ENCODE measurements at places on chromosomes 1 and 21.

- peak; percentile 91 for DNase-seq
These were observed 111.2 kb upstream of the NBPF11 start for GRCh38 chr1:148263128-148263905.

DNA sequence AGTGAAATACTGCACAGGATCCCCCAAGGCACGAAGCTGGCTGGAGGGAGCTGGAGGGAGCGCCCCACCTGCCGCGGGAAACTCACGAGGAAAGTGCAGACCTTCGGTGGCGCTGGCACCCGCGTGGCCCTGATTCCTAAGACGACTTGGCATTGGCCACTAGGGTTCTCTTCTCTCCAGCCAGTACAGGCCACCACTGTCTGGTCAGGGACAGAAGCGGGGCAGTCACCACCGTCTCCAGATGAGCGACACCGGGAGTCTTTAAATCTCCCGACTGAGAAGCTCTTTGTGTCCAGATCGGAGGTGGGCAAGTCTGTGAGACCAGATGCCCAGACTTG lies 19.2 kb upstream of the CHIA start:
- DNase-seq, result no peak

DNA sequence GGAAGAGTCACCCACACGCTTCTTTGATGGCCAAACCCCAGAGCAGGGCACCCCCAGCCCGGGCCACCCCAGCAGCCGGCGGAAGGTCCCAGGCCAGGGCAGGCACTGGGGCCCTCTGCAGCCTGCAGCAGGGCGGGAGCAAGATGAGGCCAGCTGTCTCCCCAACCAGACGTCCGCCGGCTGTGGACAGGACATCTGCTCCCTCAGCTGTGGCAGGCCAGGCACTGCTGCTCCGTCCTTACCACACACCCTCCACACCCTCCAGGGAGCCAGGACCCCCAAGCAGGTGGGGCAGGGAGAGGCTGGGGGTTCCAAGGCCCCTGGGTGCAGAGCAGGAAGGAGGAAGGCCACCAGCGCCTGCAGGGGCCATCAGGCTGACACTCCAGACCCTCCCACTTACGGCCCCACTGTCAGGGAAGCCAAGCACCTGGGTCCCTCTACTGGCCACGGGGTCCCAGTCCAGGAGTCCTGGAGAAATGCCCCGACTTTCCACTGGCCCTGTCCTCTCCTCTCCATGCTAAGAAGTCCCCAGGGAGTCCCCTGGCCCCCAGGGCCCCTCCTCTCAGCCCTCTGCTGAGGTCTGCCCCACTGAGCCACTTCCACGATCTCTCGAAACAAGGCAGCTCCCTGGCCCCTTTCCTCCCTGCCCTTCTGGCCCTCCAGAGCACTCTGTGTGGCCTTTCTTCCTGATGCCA lies 5.6 kb downstream of the WNT9A start:
- no peak for DNase-seq

GRCh38 chr1:211908453-211908852 lies 77.9 kb upstream of the LPGAT1 start:
- DNase-seq, result no peak

DNA sequence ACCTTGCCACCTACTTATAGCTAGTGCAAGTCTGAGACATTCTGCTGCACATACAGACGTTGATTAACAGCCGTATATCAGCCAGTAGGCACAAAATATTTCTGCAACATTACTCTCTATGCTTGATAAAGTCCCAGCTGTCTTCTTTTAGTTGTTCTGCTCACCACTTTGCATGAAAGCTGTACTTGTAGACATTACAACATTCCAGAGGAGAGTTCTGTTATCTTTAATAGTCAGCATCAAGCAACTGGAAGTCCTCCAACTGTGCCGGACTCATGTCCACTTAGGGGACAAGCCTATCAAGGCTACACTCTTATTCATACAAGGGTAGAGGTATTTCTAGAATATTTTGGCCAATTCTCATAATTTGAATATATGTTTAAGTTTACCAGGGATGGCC lies 50.0 kb downstream of the CACHD1 start:
- DNase-seq, result no peak

- DNase-seq, result no peak
These were observed 4.2 kb downstream of the KCNH1 start for GRCh38 chr1:211129776-211130175.

GRCh38 chr1:208603721-208604120 lies 359.5 kb upstream of the PLXNA2 start:
- DNase-seq, result no peak

DNA sequence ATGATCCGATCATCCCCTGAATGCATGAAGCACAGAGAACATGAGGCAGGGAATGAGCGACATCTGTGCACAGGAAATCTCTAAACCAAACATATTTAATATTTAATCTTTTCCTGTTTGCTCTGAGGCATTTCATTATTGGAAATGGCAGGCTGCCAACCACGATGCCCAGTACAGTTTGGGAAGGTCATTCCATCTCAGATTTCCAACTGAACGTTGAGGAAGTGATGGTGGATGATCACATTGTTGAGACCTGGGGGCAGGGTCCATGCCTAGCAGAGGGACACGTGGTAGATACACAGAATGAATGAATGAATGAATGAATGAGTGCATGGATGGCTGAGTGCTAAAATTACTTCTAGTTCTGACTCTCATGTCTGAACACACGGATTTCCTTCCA lies 15.9 kb upstream of the FASLG start:
- peak; percentile 41 for DNase-seq

GRCh38 chr21:45033791-45034555 lies 40.4 kb upstream of the ADARB1 start:
- DNase-seq, result no peak

DNA sequence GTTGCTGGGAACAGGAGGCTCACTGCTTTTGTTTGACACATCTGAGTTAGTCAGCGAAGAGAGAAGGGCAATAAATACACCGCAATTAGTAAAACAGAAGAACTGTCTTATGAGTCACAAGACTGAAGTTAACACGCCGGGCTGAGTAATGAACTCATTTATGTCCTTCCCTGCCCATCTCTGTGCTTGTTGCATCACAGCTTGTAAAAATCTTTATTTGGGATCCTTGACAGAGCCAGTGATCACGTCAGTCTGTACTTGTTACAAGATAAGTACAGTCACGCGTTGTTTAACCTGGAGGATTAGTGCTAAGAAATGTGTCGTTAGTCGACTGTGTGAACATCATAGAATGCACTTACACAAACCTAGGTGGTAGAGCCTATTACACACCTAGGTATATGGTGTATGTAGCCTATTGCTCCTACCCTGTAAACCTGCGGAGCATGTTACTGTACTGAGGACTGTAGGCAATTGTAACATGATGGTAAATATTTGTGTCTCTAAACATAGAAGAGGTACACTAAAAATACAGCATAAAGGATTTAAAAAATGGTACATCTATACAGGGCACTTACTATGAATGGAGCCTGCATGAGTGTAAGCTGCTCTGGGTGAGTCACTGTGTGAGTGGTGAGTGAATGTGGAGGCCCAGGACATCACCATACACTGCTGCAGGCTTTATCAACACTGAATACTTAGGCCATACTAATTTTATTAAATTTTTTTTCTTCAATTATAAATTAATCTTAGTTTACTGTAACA lies 272.2 kb downstream of the TNR start:
- DNase-seq, result peak; percentile 82

GRCh38 chr1:100710906-100711682 lies 8.4 kb upstream of the VCAM1 start:
- DNase-seq, result no peak

DNA sequence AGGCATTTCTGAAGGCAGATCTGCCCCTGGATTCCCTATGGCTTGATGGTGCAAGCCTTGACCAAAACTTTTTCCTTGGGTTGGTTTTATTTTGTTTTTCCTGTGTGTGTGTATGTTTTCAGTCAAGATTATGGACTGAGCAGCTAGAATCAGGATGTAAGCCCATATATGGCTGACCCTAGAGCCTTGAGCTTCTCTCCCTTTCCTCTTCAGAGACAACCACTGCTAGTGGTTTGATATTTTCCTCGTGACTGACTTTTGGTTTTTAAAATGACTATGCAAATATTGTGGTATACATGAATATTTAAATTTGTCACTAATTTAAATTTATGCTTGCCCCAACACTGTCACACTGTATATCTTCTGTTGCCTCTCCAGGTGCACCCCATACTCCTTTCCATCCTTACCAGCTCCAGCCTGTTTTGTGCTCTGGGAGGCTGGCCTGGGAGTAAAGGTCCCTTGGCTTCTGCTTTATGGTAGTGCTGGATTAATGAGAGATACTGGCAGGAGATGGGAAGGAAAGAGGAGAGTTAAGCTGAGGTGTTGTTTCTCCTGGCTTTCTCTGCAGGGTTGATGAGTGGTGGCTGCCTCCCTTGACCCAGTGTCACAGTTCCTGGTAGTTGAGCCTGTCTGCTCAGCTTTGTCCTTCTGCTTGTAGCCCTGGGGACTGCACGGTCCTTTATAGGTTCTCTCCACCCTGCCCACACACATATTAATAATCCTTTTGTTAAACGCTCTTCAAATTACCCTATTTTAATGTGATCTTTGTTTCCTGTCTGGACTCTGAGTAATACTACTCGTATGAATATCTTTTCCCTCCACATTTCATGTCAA lies 44.4 kb downstream of the RWDD3 start:
- DNase-seq, result no peak

GRCh38 chr1:30908696-30909364 lies at the start of gene SDC3:
Gene SDC3 (minus strand): TSS chr1:30908758. CDS start chr1:30908586, 172 bp downstream.
- DNase-seq, result no peak

DNA sequence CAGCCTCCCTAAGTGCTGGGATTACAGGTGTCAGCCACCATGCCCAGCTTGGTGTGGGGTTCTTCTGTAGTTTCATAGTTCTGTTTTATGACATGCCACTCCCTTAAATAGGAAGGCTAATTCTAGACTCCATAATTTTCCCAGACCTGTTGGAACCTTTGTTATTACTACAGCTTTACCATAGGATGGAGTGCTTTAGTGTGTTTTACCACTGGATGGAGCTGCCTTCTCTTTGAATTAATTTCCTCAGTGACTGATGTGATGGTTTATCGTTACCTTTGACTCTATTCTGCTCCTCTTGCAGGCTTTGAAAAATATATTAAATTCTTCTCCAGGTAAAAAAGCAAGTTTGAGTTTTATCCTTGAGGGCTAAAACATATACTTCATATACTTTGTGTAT lies 84.6 kb upstream of the NEK7 start:
- DNase-seq, result no peak

GRCh38 chr1:234617986-234618736 lies 8.2 kb upstream of the IRF2BP2 start:
- DNase-seq, result no peak

GRCh38 chr21:16215193-16215592 lies 485.4 kb downstream of the USP25 start:
- DNase-seq, result no peak

DNA sequence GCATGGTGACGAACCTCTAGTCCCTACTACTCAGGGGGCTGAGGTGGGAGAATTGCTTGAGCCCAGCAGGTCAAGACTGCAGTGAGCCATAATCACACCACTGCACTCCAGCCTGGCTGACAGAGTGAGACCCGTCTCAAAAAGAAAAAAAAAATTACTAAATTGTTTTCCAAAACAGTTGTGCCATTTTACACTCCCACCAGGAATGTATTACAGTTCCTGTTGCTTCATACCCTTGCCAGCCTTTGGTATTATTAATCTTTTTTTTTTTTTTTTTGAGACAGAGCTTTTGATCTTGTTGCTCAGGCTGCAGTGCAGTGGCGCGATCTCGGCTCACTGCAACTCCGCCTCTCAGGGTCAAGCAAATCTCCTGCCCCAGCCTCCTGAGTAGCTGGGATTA lies 55.9 kb downstream of the RPS6KA1 start:
- no peak for DNase-seq

DNA sequence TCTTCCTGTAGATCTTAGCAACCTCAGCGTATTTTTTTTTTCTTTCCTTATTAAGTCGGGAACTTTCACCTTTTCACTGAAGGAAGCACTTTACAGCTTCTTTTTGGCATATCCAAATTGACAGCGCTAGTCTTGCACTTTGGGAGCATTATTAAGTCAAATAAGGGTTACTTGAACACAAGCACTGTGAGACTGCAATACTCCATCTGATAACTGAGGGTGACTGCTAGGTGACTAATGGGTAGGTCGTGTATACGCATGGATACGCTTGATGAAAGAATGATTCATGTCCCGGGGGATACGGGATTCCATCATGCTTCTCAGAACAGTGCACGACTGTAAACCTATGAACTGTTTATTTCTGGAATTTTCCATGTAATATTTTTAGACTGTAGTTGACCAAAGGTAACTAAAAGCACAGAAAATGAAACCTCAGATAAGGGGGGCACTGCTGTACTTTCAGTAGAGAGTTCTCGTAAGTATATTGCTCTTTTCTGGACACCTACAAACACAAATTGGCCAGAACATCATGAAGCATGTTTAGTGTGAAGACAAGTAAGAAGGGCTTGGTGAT lies 364.7 kb downstream of the SMYD3 start:
- DNase-seq, result no peak

DNA sequence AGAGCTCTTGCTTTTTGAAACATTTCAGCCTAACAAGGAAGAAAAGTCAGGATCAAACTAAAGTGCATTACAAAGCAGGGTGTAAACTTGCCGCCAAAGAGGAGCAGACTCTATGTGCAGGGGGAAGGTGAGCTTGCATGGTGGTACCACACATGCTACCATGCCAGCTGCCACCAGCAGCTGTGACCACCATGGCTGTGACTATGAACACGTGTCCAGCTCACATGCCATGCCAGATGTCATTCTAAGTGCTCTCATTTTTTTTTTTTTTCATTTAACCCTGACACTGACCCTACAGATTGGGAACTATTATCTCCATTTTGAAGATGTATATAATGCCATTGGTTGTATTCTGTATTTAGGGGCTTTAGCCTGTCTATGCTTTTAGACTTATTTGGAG lies 79.0 kb downstream of the PCP4 start:
- no peak for DNase-seq

DNA sequence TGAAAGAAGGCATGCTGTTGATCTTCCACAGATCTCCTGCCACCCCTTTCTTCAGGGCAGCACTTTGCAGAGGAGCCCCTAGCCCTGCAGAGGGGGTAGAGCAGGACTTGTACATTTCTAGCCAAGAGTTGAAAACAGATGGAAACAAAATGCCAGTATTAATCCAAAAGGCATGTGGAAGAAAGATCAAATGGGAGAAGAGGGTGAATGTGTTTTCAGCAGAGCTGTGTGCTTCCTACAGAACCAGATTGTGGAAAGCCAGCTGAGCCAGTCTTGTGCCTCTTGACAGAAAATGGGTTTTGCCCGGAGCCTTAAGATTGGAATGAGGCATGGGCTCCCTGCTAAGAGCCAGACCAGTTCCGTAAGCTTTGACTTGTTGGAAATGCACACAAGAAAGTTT lies 105.2 kb upstream of the TSPAN2 start:
- peak; percentile 10 for DNase-seq

DNA sequence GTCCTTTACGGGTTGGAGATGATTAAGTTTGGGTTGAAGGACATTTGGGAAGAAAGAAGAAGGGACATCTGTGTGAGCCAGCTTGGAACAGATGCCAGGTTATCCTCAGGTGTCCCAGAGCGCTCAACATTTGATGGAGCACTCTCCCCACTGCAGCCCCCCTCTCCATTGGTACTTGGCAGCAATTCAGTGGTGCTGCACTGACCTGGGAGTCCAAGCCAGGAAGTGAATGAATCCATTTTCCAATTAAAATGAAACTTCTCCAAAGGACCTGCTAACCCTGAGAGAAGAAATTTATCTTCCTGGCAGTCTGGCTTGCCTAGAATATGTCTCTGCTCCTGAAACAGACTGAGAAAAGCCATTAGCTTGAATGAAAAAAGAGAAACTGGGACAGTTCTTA lies 67.1 kb downstream of the FGGY start:
- no peak for DNase-seq
